ENCODE measurements at places on chromosomes 1 and 21. TPM values are rescaled to one million over a fixed set of nuclear protein-coding genes. Genes with fewer than 3 reads are reported as not detected.

The LCE3D gene
- total RNA-seq: not detected

The CD1C gene
- not detected for total RNA-seq

The MFAP2 gene
- total RNA-seq: 7.5 TPM

The AZIN2 gene
- 6.3 TPM for total RNA-seq

The HFM1 gene
- 2.9 TPM for total RNA-seq

GRCh38 chr1:165942927-165943597 lies 115.6 kb downstream of the UCK2 start:
- DNase-seq: no peak

DNA sequence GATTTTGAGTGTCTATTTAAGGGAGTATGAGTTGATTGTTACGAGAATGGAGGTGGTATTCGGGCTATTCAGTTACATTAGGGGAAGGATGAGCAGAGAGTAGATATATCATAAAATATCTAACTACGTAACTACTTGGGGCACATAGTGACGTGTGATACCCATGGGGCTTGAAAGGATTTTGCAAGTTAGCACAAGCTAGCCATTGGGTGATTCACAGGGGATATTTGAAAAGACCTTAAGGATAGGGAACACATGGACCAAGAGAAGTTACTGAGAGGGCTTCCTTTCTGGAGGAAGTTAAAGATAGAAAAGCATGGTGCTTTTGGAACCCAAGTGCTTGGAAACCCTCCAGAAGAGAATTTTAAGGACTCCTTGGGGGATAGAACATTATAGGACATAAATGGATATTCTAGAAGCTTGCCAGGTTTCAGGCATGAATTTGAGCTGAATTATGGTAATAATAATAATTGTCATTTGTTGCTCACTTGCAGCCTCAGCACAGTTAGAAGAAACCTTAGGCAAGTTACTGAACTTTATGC lies 5.4 kb downstream of the DISP1 start:
- DNase-seq: no peak

DNA sequence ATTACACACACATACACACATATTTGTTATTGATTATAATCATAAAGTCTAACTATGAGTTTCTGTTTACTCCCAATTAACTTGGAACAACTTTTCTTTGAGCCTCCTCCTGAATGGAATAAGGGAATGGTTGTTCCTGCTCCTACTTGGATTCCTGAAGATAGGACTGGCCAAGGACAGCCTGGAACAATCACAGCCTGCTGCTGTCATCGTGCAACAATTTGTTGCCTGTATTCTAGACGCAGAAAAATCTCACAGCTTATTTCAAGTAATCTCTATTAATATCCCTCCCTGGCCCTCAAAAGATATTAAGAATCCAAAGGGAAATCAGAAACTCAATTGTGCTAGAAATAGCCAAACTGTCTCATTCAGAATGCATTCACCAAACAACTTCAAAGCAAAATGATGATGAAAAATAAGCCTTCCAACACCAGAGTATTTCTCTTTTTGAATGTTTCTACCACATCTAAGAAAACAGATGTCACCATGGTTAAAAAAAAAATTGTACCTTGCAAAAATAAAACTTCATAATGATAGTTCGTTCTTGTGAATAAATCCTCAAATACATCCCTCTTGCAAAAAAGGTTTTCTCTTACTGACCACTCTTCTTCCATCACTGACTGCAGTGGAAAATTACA lies 30.9 kb downstream of the RCAN1 start:
- no peak for DNase-seq

DNA sequence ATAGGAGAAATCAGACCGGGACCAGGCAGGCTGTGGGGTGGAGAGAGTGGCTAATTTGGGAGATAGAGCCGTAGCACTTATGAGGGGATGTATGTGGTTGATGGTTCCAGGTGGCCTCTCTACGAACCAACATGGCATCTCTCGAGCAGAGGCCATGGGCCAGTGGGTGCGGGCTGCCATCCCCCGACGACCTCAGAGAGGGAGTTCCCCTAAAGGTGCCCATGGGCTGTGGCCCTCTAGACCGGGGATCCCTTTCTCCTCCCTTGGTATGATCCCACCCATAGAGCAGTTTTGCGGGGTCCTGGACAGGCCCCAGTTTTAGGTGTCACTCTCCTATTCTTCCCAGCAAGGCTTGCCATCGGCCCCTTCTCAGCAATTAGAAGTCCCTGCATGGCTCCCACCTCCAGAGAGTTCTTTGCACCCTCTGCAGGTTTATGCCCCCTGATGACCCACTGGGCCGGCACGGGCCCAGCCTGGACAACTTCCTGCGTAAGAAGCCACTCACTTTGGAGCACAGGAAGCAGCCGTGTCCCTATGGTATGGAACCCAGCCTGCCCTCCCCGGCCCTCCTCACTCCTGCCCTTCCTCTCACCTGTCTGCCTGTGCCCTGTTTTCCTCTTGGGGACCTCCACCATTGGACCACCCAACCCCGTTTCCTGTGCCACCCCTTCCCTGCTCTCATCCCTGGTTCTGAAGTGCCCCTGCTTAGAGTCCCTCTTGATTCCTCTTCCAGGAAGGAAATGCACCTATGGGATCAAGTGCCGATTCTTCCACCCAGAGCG lies 7.8 kb downstream of the ZC3H12A start:
- no peak for DNase-seq

- no peak for DNase-seq
Measured at GRCh38 chr1:20379075-20379474, 88.4 kb downstream of the VWA5B1 start.

DNA sequence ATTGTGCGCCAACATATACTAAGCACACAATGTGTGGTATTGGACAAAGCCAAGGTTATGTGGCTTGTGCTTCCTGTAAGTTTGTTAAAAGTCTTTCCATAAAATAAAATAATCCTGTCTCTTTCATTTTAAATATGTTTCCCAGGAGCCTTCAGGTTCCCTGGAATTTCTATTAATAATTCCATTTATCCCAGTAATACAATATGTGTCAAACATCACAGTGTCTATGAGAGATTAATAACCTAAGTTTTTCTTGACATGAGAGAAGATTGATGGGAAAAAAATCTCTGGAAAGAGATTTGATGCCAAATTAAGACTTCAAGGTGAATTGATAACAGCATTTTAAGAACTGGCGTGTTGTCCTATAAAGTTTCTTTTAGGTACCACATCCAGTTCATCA lies 507.0 kb downstream of the TTLL7 start:
- no peak for DNase-seq

DNA sequence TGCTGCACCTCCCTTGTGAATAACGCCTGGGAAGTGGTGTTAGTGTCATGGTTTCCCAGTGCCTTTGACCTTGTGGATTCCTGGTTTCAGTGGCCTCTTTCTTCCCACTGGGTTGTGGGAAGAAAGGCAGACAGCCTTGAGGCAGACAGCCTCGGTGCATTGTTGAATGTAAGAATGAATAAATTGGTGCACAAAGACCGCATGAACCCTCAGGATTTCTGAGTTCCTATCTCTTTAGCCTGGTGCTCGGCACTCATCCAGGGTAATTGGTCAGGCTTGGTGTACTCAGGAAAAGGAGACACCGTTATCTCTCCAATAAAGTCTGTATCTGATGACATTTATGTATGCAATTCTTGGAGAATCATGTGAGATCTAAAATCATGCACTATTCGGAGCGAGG lies 5.1 kb downstream of the ZNF362 start:
- DNase-seq: no peak

DNA sequence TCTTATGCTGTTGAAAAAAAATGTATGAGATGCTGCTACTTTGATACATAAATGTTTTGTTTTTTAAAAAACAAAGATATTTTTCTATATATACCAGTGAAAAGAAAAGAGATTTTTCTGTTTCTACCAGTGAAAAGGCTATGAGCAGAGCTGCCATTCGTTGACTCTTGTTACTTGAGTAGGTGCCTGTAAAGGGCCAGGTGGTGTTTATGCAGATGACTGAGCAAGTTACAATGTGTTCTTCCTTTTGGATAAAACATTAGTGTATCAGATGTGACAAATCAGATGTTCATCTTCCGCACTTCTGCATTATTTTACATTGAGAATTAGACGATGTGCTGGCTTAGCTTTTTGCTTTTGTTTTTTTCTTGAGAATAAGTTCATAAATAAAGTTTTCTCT lies 45.4 kb downstream of the BARHL2 start:
- no peak for DNase-seq
